ENCODE measurements at places on chromosomes 7 and 10.

DNA sequence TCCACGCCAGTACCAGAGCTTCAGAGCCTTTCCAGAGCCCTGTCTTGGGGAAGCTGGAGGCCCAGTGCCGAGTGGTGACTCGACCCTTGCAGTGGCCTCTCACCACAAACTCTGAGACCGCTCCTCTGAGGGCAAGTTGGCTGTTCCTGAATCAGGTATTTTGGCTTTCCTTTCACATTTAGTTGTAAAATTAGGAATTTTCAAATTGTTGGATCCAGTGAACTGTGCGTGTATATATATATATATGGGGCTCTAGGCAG, 128.7 kb upstream of the UNC5B start:
- DNase-seq, result no peak

GRCh38 chr10:102627736-102628293, 16.5 kb upstream of the TRIM8 start:
- DNase-seq, result peak; percentile 77

DNA sequence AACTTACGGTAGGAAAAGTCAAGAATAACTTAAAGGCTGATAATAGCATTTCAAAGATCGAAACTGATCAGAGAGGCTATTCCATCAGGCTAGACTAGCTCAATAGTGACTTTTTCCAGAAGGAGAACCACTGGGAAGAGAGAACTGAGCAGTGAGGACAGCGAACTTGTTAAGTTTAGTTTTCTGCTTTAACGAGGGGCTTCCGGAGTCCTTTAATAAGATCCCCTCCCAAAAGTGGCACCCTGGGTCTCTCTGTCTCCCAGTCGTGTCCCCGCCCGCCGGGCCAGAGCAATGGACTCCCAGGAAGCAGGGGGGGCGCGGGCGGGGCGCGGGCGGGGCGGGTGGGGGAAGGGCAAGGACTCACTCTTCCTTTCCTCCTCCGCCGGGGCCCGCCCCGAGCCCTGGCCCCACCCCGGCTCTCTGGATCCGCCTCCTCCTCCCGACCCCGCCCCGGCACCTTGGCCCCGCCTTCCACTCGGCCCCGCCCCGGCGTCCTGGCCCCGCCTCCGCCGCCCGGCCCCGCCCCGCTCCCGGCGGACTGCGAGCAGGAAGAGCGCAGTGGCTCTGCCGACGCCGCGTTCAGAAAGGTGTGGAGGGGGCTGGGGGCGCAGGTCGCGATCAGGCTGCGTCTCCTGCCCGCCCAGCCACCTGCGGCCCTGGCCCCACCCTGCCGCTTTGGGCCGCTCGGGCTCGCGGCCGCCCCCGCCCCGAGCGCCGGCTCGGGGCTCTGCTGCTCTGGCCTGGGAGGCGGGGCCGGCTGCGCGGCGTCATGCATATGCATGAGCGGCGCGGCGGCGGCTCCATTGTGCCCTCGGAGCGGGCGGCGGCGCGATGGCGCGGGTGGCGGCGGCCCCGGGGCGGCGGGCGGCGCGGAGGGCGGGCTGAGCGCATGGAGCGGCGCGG, at the start of gene ZMIZ2:
TSS of gene ZMIZ2 (plus strand) at position 803 of the 903 bp plus-strand sequence. CDS start 7,403 bp downstream, outside the sequence.
- peak; percentile 96 for DNase-seq

- peak; percentile 60 for DNase-seq
These were observed 135.9 kb downstream of the ZNF92 start for GRCh38 chr7:65509368-65510186.

- DNase-seq, result no peak
These were observed 7.2 kb downstream of the VAX1 start for GRCh38 chr10:117130862-117131375.

DNA sequence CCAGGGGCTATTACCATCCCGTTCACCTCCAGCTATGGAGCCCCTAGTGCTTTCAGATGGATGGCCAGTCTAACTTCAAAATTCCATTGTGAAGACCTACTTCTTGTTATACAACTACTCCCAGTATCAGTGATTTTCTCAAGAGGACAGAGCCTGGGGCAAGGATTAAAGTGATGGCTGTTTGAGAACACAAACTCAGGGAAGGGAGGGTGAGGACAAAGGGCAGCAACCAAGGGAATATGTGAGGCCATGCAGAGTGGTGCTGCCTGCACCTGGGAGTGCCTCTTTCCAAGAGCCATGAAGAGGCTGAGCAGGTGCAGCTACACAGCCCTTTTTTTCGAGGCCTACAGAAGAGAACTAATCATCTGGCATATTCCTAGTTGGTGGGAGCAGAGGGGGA, 303.5 kb upstream of the BMPER start:
- DNase-seq, result peak; percentile 44

DNA sequence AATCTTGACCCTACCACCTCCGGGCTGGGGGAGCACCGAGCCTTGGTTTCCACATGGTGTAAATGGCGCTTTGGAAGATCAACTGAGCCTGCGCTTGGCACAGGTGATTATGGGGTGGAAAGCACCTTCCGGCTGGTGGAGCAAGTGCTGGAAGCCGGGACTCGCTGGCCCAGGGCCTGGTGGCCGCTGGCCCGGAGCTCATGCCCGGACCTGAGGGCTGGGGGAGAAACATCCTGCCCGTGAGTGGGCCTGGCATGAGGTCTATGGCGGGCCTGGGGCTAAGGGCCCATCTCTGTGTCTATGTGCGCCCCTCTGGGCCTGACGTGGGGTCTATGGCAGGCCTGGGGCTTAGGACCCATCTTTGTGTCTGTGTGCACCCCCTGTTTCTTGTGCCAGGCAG, 14.2 kb upstream of the LFNG start:
- DNase-seq, result no peak

- DNase-seq, result peak; percentile 68
These were observed 48.5 kb downstream of the RASGEF1A start for GRCh38 chr10:43218206-43218950.

DNA sequence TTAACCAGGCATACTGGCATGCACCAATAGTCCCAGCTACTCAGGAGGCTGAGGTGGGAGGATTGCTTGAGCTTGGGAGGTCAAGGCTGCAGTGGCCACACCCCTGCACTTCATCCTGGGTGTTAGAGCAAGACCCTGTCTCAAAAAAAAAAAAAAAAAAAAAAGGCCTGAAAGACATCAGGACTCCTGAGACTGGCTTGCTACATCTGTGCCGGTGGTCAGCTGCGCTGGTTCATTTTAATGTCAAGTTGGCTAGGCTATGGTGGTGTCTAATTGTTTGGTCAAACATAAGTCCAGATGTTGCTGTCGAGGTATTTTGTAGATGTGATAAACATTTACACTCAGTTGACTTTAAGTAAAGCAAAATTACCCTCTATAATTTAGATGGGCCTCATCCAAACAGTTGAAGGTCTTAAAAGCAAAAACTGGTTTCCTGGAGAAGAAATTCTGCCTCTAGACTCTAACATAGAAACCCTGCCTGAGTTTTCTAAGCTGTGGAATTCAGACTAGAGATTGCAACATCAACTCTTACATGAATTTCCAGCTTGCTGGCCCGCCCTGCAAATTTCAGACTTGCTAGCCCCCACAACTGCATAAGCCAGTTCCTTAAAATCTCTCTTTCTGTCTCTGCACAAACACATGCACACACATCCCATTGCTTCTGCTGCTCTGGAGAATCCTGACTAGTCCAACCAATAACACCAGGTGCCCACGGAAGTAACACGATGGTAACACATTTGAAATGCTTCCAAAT, 18.2 kb downstream of the MYOF start:
- no peak for DNase-seq

DNA sequence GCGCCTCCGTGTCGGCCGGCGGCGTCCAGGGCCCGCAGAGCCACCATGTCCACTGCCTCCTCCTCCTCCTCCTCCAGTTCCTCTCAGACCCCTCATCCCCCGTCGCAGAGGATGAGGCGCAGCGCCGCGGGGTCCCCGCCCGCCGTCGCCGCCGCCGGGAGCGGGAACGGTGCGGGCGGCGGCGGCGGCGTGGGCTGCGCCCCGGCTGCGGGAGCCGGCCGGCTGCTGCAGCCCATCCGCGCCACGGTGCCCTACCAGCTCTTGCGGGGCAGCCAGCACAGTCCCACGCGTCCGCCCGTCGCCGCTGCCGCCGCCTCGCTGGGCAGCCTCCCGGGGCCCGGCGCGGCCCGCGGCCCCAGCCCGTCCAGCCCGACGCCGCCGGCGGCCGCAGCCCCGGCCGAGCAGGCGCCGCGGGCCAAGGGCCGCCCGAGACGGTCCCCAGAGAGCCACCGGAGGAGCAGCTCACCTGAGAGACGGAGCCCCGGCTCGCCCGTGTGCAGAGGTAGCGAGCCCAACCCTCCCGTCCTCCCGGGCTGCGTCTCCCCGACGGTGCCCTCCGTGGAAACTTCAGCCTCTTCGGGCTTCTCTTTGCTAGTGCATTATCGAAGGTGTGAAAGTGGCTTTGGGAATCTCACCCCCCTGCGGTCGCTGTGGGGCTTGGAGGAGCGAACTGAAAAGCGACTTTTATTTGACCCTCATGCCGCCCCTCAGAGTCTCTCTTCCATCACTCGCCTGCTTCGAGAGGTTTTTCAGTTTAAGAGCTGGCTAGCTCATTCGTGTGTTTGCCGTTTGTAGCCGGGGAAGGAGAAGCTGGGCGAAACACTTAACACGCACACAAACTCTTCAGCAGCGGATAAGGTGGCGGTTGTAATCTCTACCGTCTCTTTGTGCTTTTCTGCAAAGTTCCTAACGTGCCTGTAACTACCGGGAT, 975 bp downstream of the GLCCI1 start:
- DNase-seq, result peak; percentile 89

- DNase-seq, result no peak
These were observed 345.3 kb upstream of the SEMA3C start for GRCh38 chr7:81264116-81264515.

DNA sequence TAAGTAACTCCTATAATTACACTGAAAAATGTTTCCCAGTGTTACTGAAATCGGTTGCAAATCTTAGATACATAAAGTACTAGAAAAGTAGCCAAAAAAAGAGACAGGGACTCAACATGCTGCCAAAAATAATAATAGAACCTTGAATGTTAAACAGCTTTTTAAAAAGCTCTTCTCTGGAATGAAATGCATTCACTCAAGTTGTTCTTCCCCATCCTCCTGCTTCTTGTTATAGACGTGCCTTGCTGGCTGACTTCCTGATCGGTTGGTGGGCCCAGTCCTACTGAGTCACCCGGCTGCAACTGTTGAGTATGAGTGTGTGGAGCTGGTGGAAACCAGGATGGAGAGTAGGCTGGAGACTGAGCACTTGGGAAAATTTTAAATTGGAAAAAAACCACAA, 30.6 kb upstream of the RAPGEF5 start:
- DNase-seq, result no peak

GRCh38 chr10:72043016-72043834, 45.1 kb downstream of the SPOCK2 start:
- peak; percentile 80 for DNase-seq

GRCh38 chr10:48550071-48550691, 54.7 kb downstream of the ARHGAP22 start:
- no peak for DNase-seq

- no peak for DNase-seq
These were observed 7.5 kb upstream of the SH2D4B start for GRCh38 chr10:80530251-80530650.

DNA sequence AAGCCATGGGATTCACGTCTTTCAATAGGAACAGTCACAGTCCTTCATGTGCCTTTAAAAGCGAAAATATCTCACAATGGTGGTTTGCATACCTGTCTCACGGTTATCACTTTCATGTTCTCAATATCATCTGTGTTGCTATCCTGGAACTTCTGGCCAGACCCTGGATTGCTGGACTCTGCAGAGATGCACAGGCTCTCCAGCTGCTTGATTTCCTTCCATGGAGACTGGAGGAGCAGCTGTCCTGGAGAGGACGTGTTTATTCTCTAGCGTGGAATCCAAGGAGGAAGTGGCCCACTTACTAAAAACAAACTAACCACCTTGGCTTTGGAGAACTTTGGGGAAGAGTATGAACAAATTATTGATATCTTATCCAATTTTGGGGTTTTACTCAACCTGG, 16.5 kb downstream of the BTBD16 start:
- no peak for DNase-seq

- peak; percentile 29 for DNase-seq
These were observed 126.9 kb downstream of the IPMK start for GRCh38 chr10:58140691-58141347.

DNA sequence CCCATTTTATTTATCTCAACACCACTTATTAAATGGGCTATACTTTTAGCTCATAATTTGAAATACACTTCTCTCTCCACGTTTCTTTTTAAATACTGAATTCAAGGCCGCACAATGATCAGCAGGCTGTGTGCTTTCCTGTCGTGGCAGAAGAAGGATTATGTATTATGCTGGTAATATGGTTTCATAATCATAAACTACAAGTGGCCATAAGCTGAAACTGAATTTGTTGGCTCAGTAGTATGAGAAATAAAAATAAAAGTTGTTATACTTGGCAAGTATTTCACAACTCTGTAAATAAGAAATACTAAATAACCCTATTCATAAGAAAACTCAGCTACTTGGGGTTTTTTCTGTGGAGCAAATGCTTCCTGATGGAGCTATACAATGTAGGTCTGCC, 313.6 kb downstream of the DOCK4 start:
- DNase-seq, result no peak

- no peak for DNase-seq
These were observed 150.2 kb upstream of the AUTS2 start for GRCh38 chr7:69448071-69448470.

- DNase-seq, result no peak
These were observed 237.4 kb downstream of the FOXP2 start for GRCh38 chr7:114652041-114652440.

DNA sequence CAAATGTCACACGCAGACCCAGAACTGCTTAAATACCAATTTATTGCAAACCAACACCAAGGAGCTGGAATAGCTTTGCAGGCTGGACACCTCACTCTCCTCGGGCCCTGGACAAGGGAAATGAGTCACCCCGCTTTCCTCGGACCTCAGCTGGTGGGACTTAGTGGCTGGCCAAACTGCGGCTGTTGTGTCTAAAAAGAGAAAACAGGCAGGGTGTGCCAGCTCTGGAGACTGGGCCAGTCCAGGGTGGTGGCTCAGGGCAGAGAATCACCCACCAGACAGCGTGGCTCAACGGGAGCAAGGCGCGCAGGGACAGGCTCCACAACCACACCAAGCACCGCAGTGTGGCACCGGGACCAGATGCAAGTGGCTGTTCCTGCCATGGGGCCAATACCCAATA, 58.2 kb upstream of the CAMK2B start:
- no peak for DNase-seq

DNA sequence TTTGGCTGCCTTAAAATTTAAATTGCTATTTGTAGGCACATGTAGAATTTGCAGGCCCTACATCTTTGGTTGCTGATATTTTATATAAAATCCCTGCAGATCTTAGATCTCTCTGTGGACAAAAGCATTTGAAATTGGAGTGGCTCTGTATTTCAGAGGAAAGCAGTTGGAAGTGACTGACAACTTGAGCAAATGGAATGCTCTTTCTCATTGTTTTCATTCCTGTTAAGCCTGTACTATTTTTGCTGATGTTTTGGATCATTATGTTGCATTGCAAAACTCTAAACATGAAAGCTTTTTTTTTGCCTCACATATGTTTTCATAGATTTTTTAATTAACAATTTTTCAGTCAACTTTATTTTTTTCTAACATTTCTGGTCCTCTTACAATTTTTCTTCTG, 251.2 kb upstream of the MDFIC start:
- DNase-seq, result peak; percentile 44
